Activated CD8-positive, alpha-beta memory T cell treated with anti-CD3 and anti-CD28 coated beads for 4 hours (primary cell): ENCODE measurements at places on chromosomes 11 and 22.

DNA sequence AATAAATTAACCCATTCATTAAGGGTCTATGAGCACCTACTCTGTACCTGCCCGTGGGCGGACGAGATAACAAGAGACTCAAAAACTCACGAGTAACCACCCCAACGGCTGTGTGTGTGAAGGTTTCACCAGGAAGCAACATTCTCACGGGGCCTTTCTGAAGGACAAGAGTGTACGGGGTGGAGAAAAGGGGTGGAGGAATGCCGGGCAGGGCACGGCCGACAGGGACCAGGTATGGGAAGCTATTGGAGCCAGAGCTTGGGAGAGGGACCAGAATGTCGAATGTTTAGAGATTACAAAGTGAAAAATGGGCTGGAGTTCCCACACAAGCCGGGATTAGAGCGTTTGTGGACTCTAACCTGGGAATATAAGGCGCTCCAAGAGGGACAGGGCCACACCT lies 1.6 kb downstream of the KMT5B start:
- no peak for DNase-seq

DNA sequence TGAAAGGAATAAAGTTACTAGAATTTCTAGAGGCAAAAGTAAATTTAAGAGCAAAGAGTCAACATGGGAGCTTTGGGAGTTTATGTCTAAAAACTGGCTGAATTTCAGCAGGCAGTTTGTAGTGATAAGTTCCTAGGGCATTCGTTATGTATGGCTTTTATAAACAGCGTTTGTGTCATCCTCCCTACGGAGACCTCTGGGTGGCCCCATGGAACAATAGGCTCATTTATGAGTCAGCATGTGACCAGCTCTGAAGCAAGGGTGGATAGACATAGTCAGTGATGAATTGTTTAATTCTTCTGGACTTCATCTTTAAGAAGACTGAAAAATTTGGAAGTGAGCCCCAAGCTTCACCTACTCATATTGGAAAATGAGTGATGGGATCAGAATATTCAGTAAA lies 37.1 kb downstream of the SVIP start:
- no peak for DNase-seq

DNA sequence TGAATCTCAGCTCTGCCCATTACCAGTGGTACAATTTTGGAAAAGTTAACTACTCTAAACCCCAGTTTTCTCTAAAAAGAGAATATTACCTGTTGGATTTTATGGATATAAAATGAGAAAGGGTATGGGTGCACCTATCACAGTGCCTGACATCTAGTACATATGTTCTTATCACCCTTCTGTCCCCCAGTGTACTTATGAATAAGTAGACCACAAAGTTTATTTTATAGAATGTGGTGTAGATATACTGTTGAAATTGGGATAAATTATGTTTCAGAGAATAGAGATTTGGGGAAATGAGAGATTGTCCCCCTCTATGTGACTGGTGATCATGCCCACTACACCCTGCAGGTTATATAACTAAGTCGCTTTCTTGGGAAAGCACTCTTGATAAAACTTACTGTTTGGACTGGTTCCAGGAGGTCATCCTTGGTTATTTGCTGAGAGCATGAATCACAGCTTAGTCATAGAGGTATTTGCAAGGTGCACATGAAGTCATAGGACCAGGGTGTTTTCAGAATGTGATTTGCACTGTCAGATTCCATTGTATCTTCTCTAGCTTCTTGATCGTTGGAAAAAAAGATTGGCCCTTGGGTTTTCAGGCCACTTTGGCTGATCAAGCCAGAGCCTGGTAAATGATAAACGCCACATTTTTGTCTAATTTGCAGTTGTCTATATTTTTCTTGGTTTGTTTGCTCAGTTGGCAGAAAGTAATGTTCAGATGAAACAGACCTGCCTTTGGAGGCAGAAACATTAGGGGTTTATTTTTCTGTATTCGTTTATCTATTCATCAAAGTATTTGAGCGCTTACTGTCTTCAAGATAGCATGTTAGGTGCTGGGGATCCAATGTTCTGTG lies 21.3 kb downstream of the STX3 start:
- no peak for DNase-seq

DNA sequence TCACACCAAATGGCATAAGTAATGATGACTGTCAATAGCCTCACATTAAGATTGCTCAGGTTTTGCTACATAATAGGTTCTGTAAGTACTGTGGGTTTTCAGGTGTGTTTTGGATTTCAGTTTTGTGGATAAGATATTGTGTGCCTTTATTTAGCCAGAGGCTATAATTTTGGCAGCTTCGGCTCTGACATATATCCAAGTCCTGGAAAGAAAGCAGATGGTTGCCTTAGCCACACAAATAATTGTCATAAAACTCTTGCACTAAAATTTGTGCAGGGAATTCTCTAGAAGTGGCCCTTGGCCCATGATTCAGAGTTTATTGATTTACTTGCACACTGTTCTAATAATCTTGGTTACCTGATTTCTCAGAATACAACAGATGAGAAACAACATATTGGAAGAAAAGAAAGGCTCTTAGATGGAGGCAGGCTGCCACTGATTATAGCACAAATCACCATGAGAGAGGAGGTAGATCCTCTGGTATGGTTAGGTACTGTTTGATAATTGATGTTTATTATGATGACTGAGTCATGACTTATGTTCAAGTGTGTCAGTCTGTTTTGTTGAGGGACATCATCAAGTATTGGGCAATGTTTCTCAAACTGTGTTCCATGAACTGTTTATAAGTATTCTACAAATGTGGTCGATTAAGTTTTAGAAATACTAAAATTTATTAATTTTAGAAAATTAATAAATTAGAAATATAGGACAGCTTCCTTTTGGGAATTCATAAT lies 9.6 kb downstream of the REXO2 start:
- DNase-seq = no peak

DNA sequence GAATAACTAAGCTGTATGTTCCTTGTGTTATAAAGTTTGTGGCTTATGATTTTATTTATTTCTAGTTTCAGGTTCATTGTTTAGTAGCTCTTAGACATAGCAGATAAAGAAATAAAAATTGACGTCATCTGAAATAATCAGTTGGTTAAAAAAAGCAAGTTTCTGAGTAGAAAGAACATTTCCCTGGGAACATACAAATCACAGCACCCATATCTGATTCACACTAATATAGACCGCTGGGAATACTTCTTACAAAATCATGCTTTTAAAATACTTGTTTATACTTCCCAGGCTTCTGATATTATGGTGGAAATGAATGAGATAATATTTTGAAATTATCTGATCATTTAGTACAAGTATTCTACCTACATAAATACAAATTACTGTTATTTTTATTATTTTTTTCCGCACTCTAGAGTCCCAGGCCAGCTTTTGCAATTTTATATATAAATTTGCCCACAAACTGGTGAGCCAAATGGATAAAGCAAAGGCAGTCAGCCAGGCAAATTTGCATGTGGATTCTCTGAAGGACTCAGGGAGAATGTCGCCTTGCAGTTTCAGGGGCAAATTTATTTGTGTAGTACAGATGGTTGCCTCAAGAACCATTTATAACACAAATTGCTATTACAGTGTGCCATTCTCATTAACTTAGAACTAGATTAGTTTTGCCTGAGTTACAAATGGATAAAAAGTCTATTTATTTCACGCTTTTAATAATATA lies 62.9 kb upstream of the SC5D start:
- no peak for DNase-seq
